ENCODE measurements at places on chromosomes 1 and 21.

GRCh38 chr1:100543640-100544039 is 5.7 kb downstream of the GPR88 start:
- DNase-seq, result no peak

DNA sequence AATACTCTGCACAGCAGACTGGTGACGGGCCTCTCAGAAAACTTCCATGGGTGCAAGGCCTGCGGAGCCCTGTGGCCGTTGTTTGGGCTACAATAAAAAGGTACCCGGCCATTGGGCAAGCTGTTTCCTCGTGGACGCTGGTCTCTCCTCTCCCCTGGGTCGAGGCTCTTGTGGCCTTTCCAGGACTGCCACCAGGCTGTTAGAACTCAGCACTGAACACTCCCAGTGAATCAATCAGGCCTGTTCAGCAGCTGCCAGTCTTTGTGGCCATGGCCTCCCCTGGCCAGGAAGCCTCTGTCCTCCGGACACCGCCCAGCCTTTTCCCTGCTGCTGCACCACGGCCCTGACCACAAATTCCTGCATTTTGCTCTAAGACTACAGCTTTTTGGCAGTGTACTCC is 33.0 kb upstream of the ACTRT2 start:
- DNase-seq, result peak; percentile 28

DNA sequence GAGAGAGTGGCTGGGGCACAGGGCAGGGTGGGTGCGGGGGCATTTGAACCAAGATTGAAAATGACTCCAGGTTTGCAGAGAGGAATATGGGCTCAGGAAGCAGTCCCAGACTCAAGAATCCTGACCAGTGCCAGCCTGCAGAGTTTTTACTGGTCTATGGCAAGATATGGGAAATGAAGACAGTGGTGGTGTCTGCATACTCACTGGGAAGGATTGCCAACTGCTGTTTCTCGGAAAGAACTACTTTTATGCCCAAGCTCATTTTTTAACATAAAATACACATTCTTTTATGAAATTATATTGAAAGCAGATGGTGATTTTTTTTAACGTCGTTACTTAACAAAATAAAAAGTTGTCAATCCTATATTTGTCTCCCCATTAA is 401.8 kb downstream of the CAMTA1 start:
- no peak for DNase-seq

DNA sequence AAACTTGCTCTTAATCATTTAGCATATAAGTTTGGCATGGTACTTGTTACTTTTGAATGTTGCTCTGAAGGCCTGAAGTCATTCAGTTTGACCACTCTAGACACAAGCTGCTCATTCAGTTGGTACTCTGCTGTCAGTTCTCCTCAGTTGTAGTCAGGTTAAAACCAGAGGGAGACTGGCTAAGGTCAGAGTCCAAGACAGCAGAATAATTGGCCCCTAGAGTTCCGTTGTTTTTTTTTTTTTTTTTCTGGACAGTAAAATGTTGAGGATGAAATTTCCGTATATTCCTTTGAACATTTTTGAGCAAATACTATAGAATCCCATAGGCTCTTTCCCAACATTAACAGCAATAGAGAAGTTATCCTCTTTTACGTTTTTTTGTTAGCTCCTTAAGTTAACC is 9.4 kb downstream of the ZBTB40 start:
- DNase-seq, result no peak

GRCh38 chr1:116092752-116093489 is 18.3 kb upstream of the MAB21L3 start:
- DNase-seq, result no peak

DNA sequence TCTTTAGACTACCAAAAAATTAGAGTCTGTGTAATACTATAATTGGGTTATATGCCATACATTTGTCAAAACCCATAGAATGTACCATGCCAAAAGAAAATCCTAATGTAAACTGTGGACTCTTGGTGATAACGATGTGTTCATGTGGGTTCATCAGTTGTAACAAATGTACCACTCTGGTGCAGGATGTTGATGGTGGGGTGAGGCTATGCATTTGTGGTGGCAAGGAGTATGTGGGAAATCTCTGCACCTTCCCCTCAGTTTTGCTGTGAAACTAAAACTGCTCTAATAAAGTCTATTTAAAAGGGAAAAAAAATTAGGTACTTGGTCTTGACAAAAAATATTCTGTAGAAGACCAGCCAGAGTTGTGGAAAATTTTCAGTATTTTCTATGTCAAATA is 43.4 kb downstream of the INKA2 start:
- DNase-seq, result no peak

DNA sequence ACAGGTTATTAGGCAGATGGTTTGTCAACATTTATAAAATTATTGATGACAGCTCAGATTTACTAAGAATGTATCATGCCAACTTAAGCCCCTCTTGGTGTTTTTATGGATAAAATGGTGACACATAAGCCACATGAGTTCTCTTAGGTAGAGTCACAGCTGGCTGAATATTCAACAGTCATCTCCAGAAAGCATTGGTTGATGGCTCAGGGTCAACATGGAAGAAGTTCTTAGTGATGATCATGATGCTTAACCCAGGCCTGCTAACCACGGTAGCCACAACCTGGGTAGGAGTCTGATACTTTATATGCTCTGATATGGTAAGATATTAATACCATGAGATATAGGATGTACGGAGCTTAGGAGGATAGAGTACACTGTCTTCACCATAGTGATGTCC is 46.4 kb upstream of the SIPA1L2 start:
- no peak for DNase-seq

- DNase-seq, result no peak
Measured at GRCh38 chr21:41222247-41223068, 54.5 kb downstream of the BACE2 start.

DNA sequence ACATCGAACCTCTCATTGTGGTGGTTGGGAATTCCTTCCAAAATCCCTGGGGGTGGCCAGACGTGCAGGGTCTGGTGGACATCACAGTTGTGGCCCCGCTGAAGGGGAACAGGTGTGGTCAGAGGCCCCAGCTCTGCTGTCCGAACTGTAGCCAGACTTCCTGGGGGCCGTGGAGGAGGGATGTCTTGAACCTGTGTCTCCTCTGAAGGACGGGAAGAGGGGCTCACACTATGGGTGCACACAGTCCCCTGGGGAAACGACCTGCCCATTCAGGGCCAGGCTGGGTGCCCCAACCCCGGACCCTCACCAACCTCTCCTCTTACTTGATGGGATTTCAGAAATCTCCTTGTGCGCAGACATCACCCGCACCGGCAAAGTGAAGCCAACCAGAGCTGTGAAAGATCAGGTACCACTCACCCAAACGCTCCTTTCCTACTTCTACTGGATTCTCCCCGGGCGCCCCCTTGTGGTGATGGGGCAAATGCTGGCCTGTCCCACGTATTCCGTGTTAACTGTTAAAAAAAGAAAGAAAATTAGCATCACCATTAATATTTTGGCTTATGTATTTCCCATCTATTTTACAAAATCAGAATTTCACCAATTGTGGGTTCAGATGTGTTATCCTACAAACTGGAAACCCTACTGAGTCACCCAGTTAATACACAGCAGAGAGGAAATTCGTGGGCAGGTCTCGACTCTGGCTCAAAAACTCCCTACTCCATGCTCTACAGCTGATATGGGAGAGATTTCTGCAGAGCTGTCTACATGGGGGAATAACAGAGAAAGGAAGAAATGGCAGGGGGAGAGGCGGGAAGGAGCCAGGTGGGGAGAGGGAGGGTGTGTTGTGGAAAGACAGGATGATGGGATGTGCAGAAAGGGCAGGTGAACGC is 28.1 kb downstream of the PADI4 start:
- peak; percentile 4 for DNase-seq

- no peak for DNase-seq
Measured at GRCh38 chr21:39025198-39025597, 158.1 kb downstream of the PSMG1 start.

DNA sequence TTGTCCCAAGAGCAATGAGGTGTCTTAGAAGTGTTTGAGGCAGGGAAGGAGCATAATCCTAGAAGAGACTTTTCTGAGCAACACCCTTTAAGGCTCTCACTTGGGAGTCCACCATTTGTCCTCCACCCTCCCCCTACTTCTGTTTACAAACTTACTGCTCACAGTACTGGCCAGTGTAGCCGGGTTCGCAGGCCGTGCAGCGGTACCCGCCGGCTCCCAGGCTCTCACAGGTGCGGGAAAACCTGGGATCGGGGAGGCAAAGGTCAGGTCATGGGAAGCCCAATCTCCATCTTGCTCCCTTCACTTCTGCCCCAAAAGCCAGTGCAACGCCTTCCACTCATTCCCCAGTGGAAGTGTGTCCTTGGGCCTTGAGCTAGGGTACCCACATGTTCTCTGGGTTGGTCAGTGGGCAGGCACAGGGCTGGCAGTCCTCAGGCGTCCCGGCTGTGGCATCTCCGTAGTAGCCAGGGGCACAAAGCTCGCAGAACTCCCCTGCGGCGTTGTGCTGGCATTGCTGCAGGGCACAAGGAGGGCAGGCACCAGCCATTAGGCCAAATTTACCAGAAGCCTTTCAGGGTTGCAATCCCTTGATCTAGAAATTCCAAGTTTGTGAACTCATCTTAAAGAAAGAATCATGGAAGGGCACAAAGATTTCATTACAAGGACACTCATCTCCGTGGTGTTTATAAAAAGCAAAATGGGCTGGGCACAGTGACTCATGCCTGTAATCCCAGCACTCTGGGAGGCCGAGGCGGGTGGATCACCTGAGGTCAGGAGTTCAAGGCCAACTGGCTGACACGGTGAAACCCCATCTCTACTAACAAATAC is 49.8 kb downstream of the LDLRAD2 start:
- DNase-seq, result no peak

DNA sequence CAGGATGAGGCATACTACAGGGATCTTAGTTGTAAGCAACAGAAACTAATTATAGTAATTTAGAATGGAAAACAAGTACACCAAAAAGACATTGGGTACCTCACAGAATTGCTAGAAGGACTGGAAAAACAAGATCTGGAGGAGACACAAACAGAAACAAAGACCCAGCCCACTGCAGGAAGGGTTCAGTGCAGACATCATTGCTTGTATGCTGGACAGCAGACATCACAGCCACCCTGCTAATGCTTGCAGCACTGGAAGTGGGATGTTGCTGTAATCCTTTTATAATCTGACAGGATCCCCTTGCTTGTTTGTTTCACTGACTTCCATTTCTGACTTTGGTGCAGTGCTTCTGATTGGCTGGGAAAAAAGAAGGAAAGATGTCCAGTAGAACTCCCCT is 111.4 kb upstream of the ZNF678 start:
- no peak for DNase-seq

DNA sequence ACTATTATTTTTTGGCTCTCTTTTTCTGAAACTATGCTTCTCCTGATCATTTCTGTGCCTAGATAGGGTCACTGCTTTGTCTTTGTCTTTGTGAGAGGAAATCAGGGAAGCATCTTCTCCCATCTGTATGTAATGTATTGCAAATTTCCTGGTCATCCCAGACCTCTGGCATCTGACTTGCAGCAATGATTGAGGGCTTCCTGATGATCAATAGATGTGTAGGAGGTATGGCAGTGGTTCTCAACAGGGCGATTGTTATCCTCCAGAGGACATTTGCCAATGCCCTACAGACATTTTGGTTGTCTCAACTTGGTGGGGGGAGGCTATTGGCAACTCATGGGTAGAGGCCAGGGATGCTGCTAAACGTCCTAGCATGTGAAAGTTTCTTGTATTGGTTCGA is 64.7 kb downstream of the RGL1 start:
- no peak for DNase-seq

- no peak for DNase-seq
Measured at GRCh38 chr1:201954263-201955008, 867 bp upstream of the TIMM17A start.

DNA sequence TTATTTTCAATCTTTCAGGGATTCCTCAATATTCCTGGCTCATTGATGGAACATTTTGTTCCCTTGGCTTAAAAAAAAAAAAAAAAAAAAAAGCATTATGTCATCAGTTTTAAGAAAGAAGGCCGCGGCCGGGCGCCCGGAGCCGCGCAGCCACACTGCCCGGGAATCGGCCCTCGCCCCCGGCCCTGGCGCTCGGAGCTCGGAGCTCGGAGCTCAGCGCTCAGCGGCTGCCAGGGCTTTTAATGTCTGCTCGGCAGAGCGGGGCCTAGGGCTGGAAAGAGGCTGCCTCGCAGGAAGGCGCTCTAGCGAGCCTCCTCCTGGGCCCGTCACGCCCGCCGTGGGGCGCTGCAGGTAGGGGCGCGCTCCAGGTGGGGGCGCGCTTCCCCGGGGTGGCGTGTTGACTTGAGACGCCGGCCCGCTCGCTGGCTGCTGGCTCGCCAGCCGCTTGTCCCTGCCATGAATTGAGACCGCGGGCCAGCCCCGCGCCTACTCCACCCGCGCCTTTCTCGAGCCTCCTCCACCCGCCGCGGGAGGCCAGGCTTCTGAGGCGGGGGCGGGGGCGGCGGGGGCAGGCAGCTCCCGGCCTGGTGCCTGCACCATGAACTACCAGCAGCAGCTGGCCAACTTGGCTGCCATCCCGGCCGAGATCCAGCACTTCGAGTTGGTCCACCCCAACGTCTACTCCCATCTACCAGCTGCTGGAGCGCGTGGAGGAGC is 5.4 kb upstream of the TDRD5 start:
- peak; percentile 26 for DNase-seq

- DNase-seq, result no peak
Measured at GRCh38 chr1:208433086-208433485, 188.9 kb upstream of the PLXNA2 start.

- no peak for DNase-seq
Measured at GRCh38 chr1:8570465-8570864, 247.0 kb downstream of the RERE start.

GRCh38 chr1:10827377-10828333 is 31.2 kb upstream of the CASZ1 start:
- DNase-seq, result no peak

DNA sequence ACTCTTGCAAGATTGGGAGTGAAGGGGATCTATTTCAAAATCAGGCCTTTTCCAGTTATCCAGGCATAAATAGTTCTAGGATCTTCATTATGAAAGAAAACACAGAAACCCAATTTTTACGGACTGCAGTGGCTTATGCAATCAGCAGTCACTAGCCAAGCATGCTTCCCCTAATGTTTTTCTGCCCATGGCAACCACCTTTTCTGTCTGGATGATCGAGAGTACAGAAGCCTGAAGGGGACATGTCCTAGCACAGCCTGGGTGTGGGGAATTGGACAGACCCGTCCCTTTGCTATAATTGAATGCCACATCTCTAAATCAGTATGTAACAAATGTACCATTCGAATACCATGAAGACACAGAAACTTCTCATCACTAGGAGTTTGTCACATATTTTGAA is 29.8 kb upstream of the NCAM2 start:
- peak; percentile 38 for DNase-seq

- DNase-seq, result peak; percentile 57
Measured at GRCh38 chr1:11198851-11199594, 9.9 kb downstream of the ANGPTL7 start.

DNA sequence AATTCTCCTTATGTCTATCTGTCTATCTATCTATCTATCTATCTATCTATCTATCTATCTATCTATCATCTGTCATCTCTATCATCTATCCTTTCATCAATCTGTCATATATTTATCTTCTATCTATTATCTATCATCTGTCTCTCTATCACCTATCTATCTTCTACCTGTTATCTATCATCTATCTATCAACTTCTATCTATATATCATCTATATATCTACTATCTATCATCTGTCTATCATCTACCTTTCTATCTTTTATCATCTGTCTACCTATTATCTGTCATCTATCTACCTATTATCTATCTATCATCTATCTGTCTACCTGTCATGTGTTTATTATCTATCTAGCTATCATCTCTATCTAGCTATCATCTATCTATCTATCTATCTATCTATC is 124.7 kb upstream of the C1orf174 start:
- DNase-seq, result no peak
